ENCODE measurements at places on chromosomes 2 and 18.

GRCh38 chr2:237411092-237411601, 2.8 kb downstream of the COL6A3 start:
- DNase-seq = no peak

- DNase-seq = peak; percentile 14
Measured at GRCh38 chr2:207258263-207258991, 92.7 kb upstream of the KLF7 start.

DNA sequence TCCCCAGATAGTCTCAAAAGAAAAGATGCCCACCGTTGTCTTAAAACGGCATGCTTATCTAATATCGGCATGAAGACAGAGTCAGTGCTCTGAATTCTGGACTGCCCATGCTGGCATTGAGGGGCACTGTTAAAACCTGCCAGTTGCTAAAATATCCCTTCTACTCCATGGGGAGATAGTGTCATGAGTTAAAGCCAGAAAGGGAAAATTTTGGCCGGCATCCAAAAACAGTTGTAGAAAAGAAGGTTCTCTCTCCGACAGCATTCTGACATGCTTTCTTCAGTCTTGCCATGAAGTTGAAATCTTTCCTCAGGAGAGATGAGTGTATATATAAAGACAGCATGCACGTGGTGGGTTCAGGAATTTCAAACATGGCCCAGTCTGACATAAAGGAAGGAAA, 401.3 kb upstream of the PIK3C3 start:
- no peak for DNase-seq

DNA sequence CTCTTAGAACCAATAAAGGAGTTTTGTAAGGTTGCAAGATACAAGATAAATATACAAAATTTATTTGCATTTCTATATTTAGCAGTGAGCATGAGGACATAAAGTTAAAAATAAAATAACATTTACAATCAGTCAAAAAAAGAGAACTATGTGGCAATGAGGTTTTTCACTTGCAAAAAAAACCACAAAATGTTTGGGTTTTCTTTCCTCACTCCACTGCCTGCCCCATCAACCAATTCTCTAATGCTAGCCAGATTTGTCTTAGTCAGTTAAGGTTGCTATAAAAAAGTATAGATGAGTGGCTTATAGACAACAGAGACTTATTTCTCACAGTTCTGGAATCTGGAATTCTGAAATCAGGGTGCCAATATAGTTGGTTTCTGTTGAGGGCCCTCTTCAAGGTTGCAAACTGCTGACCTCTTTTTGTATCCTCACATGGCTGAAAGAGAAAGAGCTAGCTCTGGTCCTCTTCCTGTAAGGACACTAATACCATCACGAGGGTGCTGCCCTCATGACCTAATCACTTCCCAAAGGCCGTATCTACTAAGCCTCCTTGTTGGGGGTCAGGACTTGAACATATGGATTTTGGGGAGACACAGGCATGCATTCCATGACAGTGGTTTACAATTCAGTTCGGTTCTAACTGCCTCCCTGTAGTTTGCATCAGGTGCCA, 566.2 kb downstream of the GALR1 start:
- DNase-seq = no peak

GRCh38 chr2:208269091-208269490, 3.0 kb downstream of the PIKFYVE start:
- DNase-seq = peak; percentile 39

- no peak for DNase-seq
Measured at GRCh38 chr18:8766559-8767293, 61.4 kb downstream of the MTCL1 start.

DNA sequence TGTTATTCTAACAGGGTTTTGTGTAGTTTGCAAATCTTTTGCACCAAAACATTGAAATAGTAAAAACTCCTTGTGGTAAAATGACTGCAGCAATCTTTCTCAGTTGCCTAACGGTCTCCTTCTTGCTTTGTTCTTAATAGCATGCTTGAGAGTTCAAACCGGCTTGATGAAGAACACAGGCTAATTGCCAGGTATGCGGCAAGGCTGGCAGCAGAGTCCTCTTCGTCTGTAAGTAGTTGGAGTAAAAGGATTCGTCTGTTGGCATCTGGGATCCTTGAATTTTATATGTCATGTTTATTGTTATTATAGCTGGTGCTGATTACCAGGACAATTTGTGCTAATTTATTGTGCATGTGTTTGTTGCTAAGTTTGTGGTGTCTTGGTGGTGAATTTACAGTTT, 138.1 kb downstream of the DTNA start:
- DNase-seq = no peak

DNA sequence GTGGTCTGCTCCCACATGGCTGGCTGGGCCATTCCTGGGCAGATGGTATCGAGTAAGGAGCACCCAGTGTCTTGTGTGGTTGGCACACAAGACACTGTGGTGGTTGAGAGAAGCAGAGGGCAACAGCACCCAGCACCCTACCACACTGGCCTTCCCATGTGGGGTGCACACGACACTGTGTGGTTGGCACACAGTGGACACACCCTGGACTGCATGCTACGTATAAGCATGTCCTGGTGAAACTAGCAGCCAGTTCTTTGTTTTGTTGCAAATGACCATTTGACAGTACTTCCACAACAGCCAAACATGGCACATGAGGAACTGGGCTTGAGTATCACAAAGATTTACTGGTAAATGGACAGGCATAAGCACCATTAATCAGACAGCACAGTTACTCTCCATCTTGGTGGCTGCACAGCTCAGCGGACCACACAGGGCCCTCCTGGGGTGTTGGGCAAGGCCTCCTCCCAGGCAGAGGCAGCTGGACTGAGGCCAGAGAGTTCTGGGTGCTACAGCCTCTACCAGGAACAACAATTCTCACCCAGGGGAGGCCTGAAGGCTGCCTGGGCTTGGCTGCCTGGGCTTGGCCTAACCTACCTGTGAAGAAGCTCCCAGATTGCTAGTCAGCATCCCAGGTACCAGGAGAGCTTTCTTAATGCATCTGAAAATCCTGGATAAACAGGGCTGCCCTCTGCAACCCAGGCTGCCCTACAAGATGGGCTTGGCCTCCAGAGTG, 59.3 kb upstream of the ALPP start:
- no peak for DNase-seq

DNA sequence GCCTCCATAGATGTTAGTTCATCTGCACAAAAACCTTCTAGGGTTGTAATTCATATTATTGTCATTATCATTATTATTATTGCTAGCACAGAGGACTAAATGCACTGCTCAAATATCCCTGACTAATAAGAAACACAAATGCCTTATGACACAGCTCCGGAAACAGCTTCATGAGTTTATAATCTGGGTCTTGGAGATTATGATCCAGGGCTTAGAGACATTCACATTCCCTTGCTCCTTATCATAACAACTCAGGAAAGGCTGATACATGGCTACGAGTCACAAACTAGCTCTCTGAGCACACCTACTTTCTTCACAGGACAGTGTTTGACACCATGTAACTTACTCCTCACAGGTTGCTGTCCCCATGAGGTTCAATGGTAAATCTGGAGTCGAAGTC, 102.2 kb upstream of the TTC39C start:
- no peak for DNase-seq

DNA sequence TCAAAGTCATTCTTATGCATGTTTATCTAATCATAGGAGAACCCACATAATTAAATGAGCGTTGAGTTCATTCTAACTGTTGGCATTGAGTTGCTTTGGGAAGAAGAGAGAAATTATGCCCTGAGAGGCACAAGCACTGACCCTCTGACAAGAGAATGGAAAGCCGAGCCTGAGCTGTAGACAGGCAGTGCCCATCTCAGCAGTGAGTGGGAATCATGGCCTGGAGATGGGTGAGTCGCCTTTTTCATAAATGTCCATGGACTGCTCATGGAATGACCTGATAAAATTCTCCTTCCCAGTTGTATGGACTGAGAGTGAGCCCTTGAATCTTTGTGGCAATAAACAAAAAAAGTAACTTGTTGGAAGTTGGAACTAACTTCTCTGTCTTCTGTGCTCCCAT, 21.4 kb upstream of the MYO3B start:
- no peak for DNase-seq

- no peak for DNase-seq
Measured at GRCh38 chr2:210189452-210190138, 18.4 kb upstream of the KANSL1L start.

Data from HuH-7 (cell line).